ENCODE measurements at places on chromosomes 16 and 17.

GRCh38 chr17:73770115-73770848 lies 126.0 kb upstream of the SDK2 start:
- no peak for DNase-seq

DNA sequence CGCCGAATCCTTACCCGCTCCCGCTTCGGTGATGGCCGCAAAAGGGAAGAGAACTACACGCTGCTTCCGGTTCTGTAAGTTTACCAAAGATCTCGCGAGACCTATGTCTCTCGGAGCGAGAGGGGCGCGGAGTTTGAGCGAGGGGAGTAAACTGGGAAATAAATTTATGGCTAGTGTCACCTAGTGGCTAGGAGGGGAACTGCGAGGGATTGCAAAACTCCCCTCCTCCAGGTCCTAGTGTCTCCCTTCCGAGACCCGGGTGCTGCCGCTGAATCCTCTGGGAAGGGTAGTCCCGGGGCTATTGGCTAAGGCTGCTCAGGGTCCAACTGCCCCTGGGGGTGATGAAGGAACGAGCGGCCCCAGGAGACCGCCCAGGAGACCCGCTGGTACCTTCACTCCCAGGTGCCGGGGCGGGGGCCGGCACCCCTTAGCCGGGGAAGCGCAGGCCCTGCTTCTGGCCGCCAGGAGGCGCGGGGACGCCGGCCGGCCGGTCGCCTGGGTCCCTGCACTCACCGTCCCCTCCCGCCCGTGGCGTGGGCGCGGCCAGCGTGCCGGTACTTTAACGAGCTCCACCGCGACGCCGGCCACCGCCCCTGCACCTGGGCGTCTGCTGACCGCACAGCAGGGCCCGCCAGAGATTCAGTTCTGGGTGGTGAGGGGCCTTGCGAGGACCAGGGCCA lies at the start of gene RPL26:
Gene RPL26 (minus strand): TSS at position 51 of the 680 bp plus-strand sequence. CDS start 883 bp downstream, outside the sequence.
- peak; percentile 92 for DNase-seq

GRCh38 chr16:11593581-11593980 lies 6.9 kb upstream of the LITAF start:
- DNase-seq: no peak

GRCh38 chr16:8686879-8687278 lies 12.5 kb downstream of the ABAT start:
- DNase-seq: no peak

GRCh38 chr16:17899141-17899540 lies 428.4 kb upstream of the XYLT1 start:
- DNase-seq: no peak

DNA sequence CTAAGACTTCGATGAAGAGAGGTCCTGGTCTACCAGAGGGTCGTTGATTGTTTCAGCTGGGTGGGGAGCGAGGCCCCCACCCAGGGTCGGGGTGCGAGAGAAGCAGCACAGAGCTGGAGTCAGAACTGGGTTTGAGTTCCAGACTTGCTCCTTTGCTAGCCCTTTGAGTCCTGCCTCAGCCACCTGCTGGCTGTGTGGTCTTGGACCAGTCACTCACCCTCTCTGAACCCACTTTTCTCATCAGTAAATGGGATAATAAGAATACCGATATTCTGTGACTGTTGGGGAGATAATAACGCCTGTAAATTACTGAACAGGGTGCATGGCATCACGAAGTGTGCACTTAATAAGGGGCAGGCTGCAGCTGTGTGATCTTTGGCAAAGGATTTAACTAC lies 427 bp upstream of the MMP28 start:
- no peak for DNase-seq

- no peak for DNase-seq
Measured at GRCh38 chr16:68450741-68451255, 2.5 kb upstream of the SMPD3 start.

DNA sequence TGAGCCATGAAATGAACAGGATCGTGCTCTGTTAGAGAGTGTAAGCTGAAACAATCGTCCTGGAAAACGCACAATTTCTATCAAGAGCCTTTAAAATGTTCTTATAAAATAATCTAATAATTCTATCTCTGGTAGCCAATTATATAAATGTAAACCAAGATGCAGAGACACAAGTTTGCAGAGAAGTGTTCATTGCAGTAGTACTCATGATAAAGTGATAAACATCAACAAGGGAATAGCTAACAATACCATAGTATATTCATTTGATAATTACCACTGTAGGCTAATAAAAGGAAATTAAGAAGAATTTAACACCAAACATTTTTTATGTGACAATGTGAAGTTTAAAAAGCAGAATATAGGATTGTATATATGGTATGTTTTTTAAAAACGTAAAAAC lies 12.4 kb downstream of the NACA2 start:
- no peak for DNase-seq

GRCh38 chr16:5205361-5206040 lies 107.9 kb upstream of the EEF2KMT start:
- no peak for DNase-seq

- DNase-seq: no peak
Measured at GRCh38 chr16:11306997-11307638, 26.0 kb upstream of the PRM1 start.

DNA sequence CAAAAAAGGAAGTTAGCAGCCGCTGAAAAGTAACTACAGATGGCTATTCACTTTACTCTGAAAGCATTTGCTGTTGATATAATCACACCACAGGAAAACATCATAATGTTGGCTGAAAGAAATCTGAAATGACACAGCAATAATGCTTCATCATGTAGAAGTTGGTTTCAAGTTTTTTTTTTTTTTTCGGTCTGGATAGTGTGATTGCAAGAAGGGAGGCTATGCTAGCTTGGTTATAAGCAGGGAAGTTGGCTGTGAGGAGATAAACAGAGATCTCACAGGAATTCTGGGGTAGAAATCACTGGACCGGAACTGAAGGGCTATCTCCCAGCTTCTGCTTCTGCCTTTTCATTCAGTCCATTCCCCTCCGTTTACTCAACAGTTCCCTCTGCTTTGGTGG lies 57.9 kb downstream of the MYO1D start:
- no peak for DNase-seq

GRCh38 chr17:30256756-30257506 lies 21.4 kb upstream of the SLC6A4 start:
- DNase-seq: no peak

GRCh38 chr17:42669977-42670788 lies 6.6 kb downstream of the PLEKHH3 start:
- peak; percentile 51 for DNase-seq

- no peak for DNase-seq
Measured at GRCh38 chr17:41785859-41786226, 668 bp downstream of the JUP start.

- no peak for DNase-seq
Measured at GRCh38 chr16:23081675-23082119, 67.6 kb downstream of the USP31 start.

GRCh38 chr16:50273888-50274325 lies 7.6 kb downstream of the ADCY7 start:
- DNase-seq: peak; percentile 56

GRCh38 chr17:53807286-53807685 lies 15.4 kb upstream of the KIF2B start:
- DNase-seq: no peak

GRCh38 chr16:56691885-56692284 lies 9.6 kb downstream of the MT1X start:
- no peak for DNase-seq

DNA sequence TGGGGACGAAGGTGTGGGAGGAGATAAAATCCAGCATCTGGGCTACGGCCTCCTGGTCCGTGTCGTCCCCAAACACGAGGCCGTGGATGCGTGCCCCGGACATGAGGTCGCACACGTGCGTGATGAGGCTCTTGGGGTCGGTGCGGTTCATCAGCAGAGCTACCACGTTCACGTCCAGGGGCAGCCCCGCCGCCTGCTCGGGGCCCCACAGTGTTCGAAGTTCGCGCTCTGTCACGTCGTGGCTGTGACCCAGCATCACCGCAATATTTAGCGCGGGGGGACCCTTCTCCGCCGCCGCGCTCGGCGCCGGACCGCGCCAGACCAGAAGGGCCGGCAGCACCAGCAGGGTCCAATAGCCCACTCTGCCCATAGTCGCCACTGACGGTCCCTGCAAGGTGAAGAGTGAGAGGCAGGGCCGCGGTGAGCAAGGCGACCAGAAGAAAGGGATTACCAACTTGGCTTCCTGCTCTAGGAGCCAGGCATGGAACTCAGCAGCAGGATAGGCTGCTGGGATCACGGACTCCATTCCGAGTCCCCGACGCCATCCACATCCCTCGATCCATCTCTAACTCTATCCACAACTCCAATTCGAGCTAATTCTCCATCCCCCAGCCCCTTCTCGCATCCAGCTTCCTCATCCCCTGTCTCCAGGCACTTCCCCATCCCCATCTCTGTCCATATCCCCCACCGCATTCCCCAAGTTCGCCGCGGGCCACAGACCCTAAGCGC lies 2.0 kb downstream of the GRIN2A start:
- DNase-seq: no peak

DNA sequence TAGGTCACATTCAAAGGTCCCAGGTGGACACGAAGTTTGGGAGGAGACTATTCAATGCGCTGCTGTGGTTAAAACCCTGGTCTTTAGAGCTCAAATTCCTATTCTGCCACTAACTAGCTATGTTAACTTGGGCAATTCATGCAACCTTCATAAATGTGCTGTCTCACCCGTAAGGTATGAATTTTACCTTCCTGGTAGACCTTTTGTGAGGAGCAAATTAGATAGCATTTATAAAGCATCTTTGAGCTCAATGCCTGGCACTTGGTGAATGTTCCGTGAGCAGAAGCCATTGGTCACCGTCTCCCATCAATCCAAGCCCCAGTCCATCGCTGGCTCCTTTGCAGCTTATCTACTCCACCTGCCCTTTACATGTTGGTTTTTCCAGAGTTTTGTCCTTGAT lies 16.6 kb downstream of the CHD9NB start:
- DNase-seq: no peak

GRCh38 chr16:84700446-84701300 lies 873 bp downstream of the USP10 start:
- peak; percentile 23 for DNase-seq

- no peak for DNase-seq
Measured at GRCh38 chr16:86232496-86232895, 277.8 kb upstream of the FOXF1 start.
